Activated CD8-positive, alpha-beta memory T cell treated with anti-CD3 and anti-CD28 coated beads, Interleukin-2, amount 10 ng/mL, durations not matched to agents 7 days and 5 days (primary cell): ENCODE measurements at places on chromosomes 16 and 17. TPM values are rescaled to one million over a fixed set of nuclear protein-coding genes. Genes with fewer than 3 reads are reported as not detected.

DNA sequence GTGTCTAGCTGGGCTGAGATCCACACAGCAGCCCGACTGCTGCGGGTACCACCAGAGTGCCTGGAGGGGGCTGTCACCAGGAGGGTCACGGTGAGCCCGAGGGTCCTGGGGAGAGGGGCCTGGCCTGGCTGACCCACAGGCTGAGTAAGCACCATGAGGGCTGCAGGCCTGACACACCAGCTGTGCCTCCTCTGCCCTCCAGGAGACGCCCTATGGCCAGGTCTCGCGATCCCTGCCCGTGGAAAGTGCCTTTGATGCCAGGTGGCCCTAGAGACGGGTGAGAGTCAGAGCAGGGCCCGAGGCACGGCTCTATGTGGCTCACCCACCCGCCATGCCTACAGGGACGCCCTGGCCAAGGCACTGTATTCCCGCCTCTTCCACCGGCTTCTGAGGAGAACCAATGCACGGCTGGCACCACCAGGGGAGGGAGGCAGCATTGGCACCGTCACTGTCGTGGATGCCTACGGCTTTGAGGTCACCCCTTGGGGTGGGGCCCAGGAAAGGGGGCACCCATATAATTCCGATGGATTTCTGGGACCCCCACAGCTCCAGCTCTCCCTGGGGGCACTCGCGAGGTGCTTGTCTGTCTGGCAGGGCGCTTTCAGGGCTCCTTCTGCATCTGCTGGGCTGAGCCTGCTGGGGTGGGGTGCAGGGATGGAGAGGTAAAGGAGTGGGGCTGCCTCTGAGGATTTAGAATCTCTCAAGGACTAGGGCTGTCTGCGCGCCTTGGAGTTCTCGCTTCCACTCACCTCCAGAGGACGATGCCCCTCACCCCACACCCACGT is 7.1 kb downstream of the MYO15B start:
- no peak for DNase-seq

The SUMO2 gene
- 469 TPM for total RNA-seq

GRCh38 chr16:17396762-17397498 is 73.8 kb downstream of the XYLT1 start:
- DNase-seq, result no peak

- DNase-seq, result no peak
Measured at GRCh38 chr16:65394281-65394680, 272.4 kb upstream of the CDH11 start.

GRCh38 chr17:54937018-54937417 is 31.4 kb downstream of the COX11 start:
- DNase-seq, result no peak

DNA sequence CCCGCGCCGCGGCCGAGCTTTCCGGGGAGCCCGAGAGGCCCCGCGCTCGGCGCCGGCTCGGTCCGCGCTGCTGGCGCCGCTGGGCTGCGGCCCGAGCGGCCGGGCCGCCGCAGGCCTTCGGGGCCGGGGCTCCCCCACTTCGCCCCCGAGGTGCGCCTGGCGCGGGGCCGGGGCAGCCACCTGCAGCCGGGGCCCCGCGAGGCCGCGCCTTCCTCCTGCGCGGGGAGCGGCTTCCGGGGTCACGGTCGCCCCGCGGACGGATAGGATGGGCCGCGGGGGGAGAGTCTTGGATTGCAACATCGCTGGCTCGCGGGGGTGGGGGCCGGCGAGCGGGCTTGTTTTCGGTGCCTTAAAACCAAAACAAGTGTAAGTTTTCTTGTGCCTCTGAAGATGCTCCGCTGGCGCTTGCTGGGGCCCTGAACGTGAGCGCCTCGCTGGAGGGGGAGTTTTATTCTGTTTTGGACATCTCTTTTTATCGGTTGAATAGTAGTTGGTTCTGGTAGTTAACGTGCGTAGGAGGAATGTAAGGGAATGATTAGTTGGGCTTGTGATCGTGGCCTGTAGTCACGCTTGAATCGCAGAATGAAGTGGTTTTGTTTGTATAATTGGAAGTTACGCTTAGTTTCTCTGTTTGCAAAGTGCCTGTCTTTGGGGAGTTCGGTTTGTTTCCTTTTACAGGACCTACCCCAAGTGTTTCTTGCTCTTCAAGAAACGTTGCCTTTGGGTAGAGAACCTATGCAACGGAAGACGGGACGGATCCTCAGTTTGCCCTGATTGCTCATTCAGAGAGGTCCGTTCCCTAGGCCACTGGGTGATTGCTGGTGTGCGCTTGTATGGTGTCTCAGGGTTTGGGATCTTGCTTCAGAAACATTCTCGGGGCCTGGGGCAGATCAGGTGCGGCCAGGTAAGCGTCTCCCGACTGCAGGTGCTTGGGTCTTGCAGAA is 724 bp downstream of the UBE2I start:
- DNase-seq, result peak; percentile 72

DNA sequence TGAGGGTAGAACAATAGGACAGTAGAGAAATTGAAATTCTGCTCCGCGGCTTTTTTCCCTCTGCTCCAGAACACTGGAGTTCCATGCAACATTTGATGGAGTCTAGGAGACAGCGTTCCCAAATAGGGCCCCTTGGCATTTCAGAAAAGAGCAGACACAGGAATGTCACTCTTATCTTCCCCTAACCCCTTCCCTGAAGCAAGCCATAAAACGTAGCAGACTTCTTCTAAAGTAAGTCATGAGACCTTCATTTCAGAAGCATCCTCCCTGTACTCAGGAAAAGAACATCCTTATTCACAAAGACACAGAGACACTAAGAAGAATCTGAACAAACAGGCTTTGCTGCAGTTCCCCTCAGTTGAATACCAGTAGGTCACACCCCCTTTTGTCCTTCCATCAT is 296.1 kb upstream of the SOX9 start:
- no peak for DNase-seq

DNA sequence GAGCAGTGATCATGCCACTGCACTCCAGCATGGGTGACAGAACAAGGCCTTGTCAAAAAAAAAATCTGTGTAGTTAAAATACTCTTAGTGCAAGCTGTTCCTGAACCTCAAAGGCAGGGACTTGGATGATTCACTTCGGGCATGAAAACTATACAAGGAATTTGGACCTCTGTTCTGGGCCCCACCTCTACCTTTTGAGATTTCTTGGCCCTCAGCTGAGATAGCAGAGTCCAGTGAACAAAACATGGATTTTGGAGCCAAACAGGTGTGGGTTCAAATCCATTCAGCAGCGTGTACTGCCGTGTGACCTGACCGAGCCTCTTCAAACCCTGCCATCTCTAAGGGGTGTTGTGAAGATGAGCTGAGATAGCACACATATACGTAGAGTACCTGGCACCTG is 6.8 kb downstream of the SLC13A2 start:
- no peak for DNase-seq
